ENCODE measurements at places on chromosomes 3 and 15. TPM values are rescaled to one million over a fixed set of nuclear protein-coding genes. Genes with fewer than 3 reads are reported as not detected.

The MIX23 gene
- total RNA-seq = 25.3 TPM

The EIF1B gene
- 13.8 TPM for total RNA-seq

The NLGN1 gene
- 0.13 TPM for total RNA-seq

The PLCH1 gene
- 0.26 TPM for total RNA-seq

The PPP4R2 gene
- total RNA-seq = 117 TPM

The GPR27 gene
- total RNA-seq = 0.53 TPM

The SH2D7 gene
- not detected for total RNA-seq

The PRSS50 gene
- not detected for total RNA-seq

The FSTL1 gene
- total RNA-seq = 45.6 TPM

The CXCR6 gene
- not detected for total RNA-seq

The HCN4 gene
- total RNA-seq = not detected

The PARL gene
- total RNA-seq = 68.0 TPM
